AG09319 (cell line): ENCODE measurements at places on chromosomes 6 and 20.

GRCh38 chr6:149895048-149895590, 2.8 kb downstream of the RAET1E start:
- DNase-seq = peak; percentile 83

DNA sequence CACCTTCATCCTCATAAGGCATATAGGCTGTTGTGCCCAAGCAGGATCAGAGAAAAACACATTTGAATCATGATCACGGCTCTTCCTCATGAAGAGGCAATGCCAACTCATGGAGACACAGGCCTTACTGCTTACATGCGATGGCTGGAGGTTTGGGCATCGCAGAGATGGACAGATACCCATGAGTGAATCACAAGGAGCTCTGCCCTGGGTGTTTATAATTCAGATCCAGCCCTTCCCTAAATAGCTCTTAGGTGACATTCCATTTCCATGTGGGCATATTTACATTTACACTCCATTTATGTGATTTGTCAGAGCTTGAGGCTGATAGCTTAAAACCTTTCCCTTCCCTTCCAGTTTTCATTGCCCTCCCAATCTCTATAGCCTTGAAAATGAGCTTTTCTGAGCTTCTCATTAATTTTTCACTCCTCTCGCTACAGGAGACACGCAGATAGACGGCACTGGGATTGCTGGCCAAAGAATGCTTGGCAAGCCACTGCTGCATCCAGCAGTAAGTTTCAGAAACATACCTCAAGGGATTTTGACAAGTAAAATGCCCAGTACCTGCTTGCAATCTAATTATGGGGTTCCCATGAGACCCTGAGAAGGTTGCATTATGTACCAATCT, 249.1 kb downstream of the TBC1D7 start:
- no peak for DNase-seq

DNA sequence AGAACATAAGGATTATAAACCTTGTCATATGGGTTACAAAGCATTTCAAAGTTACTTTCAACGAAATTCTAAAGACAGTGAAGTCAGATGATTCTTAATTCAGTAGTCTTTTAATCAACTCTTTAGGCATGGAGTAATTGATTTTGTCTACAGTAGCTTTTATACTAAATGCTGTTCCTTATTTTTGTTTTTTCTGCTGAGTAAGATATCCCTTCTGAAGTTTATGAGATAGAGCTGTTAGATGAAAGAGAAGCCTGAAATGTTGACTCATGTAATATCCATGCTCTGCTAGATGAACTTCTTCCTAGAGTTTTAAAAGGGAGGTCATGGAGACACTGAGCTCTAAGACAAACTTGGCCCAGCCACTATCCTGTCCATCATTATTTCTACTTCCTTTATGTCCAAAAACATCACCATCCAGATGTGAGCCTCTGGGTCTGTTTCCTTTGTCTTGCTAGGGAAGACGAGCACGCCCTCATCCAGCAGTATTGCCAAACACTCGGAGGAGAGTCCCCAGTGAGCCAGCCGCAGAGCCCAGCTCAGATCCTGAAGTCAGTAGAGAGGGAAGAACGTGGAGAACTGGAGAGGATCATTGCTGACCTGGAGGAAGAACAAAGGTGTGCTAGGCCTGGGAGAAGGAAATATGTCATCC, 550.3 kb downstream of the UTRN start:
- no peak for DNase-seq

GRCh38 chr20:23186808-23187207, 100.7 kb upstream of the CD93 start:
- DNase-seq = no peak

- no peak for DNase-seq
These were observed 679 bp upstream of the PPDPF start for GRCh38 chr20:63519668-63520503.

- no peak for DNase-seq
These were observed 396.7 kb upstream of the JARID2 start for GRCh38 chr6:14849185-14849584.

DNA sequence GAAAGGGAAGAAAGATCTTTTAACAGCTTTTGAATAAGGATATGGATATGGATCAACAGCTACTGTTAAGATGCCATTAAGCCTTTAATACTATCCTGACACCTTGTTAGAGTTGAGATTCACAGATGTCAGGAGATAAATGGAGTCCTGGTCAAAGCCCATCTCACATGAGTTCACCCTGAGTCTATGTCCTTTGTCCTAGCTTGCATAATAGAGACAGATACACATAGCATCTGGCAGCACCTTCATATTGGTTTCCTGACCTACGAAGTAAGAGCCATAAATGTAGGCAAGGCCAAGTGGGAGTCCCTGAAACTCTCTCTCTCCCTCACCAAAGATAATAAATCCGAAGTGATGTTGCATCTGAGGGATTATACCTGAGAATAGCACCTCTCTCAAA, 79.1 kb upstream of the F13A1 start:
- no peak for DNase-seq

DNA sequence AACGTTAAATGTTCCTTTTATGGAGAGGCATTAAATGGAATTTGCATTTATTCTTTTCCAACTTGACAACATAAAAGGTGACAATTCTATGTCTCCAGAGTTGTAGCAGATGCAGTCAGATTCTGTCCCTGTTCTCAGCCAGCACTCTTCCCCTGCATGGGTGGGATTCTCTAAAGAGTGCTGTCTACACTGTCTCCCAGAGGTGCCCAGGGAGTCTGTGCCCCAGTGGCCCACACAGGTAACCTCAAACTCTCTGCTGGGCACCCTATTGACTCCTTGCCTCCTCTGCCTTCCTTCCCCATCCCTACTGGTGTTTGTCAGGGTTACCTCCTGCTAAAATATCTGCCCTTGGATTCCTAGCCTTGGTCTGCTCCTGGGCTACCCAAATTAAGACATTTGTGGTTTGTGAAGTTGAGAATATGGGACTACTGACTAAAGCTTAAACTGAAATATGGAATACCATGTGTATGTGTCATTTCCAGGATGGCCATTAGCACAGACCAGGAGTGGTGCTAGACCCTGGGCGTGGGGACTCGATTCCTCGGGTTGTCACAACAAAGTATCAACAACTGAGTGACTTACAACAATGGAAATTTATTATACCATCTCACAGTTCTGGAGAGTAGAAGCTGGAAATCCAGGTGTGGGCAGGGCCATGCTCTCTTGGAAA, 284.7 kb downstream of the CDH26 start:
- no peak for DNase-seq

- no peak for DNase-seq
These were observed 2.3 kb upstream of the PHACTR2 start for GRCh38 chr6:143675382-143675900.

DNA sequence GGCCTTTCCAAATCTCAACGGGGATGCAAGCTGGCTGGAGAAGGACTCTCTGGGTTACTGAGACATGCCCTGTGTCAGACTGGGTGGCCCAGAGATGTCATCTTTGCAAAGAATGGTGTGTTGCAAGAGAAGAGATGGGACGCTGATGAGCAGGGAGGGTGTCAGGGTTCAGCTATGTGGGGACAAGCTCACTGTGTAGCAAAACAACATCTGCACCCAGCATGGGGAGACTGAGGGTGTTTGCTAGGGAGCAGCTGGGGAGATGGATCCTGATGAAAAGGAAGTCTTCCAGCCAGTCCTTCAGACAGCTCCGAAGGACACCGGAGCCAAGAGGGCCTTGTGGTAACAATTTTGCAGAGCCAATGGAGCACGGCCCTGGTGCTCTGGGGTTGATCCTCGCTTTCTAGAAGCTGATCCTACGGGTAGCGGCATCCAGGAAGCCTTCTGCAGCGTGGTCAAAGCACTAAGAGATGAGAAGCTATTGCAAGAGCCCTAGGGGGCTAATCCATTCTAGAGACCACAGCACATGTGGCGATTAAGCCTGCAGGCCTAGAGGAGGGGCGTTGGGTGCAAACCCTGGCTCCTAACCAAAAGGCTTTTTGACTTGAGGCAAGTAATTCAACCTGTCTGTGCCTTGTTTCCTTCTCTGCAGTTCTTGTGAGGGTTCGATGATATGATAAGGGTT, 39.9 kb downstream of the EDN3 start:
- DNase-seq = no peak

GRCh38 chr6:2021713-2022125, 223.7 kb downstream of the GMDS start:
- DNase-seq = peak; percentile 87
